Spinal cord (tissue), 10 donors: ENCODE measurements at places on chromosomes 6 and 20. TPM values are rescaled to one million over a fixed set of nuclear protein-coding genes. Genes with fewer than 3 reads are reported as not detected.

DNA sequence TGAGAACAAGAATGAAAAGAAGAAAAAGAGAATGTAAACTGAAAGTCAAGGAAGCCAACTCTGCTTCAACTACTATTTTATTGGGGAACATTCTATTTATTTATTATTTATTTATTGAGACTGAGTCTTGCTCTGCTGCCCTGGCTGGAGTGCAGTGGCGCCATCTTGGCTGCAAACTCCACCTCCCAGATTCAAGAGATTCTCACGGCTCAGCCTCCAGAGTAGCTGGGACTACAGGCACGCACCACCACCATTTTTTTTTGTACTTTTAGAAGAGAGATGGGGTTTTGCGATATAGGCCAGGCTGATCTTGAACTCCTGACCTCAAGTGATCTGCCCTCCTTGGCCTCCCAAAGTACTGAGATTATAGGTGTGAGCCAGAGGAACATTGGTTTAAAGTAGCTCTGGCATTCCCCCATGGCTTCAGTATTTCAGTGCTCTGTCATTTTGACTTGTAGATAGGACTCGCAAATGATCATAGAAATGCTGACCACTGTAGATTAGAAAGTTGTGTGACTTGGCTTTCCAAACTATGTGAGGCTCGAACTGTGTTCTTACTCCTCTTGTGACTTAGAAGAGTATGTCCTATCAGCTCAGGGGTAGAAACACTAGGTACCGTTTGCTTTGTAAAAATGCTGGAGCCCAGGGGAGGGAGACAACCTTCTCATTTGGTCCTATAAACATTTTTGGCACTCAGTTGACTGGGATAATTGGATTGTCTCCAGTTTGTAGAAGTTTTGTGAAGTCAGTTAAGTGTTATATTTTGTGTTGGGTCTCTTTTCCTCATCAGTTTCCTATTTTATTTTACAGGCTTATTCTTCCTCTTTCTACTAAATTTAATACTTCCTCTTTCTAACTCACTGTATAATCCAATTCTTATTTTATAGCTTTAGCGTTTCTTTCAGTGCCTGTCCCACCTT lies 544.9 kb upstream of the CITED2 start:
- no peak for DNase-seq

DNA sequence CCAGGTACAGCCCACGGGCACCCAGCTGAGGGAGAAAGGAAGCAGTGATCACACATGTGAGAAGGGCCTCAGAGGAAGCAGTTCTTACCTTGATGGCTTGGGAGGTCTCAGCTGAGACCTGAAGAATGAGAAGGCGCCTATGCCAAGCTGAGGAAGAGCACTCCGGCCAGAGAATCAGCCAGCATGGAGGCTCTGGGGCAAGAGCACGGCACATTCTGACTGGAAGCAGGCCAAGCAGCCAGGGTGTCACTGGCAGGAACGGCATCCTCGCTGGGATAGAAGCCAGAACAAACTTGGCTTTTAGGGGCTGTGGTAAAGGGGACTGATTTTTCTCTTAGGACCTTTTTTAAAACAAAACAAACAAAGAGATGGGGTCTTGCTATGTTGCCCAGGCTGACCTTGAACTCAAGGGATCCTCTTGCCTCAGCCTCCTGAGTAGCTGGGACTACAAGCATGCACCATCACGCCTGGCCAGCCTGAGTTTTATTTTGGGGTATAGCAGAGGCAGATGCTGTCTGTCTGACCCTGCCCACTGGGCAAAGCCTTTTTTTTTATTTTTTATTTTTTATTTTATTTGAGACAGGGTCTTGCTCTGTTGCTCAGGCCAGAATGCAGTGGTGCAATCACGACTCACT lies 17.6 kb downstream of the GHRH start:
- peak; percentile 84 for DNase-seq

DNA sequence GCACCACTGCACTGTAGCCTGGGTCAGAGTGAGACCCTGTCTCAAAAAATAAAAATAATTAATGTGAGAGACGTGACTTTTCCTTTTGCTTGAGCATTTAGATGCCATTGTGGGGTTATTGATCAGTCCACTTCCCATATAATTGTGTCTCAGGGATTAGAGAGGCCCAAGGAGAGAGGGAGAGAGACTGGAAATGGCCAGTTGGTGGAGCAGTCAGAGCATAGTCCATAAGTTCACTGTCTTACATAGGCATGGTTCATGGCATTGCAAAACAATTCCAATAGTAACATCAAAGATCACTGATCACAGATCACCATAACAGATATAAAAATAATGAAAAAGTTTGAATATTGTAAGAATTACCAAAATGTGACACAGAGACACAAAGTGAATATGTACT lies 15.2 kb upstream of the SDHAF4 start:
- no peak for DNase-seq

- DNase-seq: peak; percentile 19
Observed at GRCh38 chr6:52363228-52363867, 1.4 kb downstream of the PAQR8 start.

Gene AP5S1
- polyA plus RNA-seq: 12.4 TPM

Gene SAPCD1
- 11.1 TPM for polyA plus RNA-seq

Gene SLC22A16
- polyA plus RNA-seq: 0.63 TPM
